ENCODE measurements at places on chromosomes 5 and 9.

GRCh38 chr5:166962461-166962860, 1329.0 kb upstream of the WWC1 start:
- DNase-seq: no peak

GRCh38 chr5:127814588-127814973, 111.4 kb downstream of the CCDC192 start:
- no peak for DNase-seq

- no peak for DNase-seq
Observed at GRCh38 chr5:2021484-2022176, 138.9 kb upstream of the IRX4 start.

DNA sequence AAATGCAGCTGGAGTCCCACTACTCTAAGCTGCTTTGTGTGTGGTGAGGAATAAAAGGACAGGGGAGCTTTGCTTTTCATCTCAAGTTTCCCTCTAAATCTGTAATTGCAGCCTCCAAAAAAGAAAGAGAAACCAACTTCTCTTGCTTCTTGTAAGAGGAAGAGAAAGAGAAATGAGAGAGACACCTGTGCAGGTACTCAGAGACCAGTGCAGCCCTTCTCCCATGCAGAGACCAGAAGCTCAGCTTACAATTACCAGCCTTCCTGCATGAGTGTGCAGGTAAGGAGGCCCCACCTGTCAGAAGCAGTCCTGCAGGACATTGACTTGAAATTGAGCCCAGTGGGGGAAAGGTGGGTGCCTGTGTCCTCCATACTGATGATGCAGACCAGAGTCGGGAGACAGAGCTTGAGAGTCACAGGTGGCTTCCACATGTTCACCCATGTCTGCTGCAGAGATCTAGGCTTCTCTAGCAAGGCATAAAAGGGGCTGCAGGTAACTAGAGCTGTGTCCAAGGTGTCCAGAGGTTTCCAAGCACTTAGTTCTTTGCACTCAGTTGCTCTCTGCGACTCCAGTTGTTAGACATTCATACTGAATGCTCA, 15.3 kb upstream of the MED10 start:
- no peak for DNase-seq

- DNase-seq: no peak
Observed at GRCh38 chr5:134124289-134125038, 10.0 kb downstream of the TCF7 start.

Data from activated T-helper 1 cell treated with anti-CD3 and anti-CD28 coated beads, Interleukin-2, amount 50 U/mL, for 16 hours (primary cell).